Activated T-cell treated with anti-CD3 and anti-CD28 coated beads, Interleukin-2, amount 50 U/mL, for 4 hours (primary cell): ENCODE measurements at places on chromosomes 11 and 22.
A peak's percentile ranks its signal among the peaks of the same experiment; 100 is the strongest.

DNA sequence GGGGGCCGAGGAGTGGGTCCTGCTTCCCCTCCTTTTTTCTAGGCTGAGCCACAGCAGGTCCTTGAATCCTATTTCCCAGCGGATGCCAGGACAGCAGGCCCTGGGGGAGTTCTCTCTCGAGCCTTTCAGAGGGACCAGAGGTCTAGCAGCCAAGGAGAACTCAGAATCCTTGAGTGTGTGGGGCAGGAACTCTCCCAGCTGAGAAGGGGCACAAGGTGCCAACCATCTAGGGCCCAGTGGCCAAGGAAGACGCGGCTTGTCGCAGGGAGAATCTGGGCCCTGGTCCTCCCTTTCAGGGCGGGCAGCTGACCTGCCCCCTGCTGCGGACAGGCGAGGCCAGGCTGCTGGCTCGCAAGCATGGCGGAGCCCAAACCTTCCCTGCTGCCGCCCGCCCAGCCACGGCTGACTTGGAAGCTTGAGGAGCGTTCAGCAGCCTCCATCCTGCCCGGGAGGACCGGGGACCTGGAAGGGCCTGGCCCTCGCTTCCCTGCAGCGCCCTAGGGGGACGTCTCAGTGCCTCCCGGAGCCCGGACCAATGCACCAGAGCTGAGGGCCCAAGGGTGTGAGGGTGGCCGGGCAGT, 972 bp upstream of the TSSC4 start:
- DNase-seq, result no peak

DNA sequence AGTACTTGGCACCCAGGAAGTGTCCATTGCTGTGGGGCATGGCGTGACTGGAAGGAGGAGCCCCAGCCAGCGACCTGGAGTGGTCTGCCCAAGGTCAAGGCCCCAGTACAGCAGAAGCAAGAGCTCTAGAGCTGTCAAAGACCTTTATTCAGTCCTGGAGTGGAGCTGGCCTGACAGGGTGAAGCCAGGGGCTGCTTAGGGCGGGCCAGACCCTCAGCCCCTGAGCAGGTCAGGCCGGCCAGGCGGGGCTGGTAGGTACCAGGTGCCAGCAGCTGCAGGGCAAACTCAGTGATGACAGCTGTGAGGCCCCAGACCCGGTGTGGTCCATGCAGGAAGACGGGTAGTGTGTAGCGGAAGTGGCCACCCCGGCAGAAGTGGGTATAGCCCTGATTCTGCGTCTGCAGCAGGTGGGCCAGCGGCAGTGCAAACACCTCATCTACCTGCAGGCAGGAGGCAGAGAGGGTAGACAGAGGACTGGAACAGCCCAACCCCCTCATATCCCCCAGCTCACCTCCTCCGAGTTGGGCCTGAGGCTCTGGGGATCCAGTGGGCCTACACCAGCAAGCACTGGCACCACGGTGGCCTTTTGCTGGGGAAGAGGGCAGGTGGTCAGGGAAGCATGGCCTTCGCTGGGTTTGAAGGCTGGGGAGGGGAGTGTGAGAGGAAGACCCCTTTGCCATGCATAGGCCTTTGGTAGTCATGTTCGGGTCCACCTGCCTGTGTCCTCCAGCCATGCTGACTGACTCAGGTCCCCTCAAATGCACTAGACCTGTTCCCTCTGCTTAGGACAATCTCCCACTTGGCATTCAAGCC, 1.7 kb downstream of the NUDT8 start:
- DNase-seq, result no peak

DNA sequence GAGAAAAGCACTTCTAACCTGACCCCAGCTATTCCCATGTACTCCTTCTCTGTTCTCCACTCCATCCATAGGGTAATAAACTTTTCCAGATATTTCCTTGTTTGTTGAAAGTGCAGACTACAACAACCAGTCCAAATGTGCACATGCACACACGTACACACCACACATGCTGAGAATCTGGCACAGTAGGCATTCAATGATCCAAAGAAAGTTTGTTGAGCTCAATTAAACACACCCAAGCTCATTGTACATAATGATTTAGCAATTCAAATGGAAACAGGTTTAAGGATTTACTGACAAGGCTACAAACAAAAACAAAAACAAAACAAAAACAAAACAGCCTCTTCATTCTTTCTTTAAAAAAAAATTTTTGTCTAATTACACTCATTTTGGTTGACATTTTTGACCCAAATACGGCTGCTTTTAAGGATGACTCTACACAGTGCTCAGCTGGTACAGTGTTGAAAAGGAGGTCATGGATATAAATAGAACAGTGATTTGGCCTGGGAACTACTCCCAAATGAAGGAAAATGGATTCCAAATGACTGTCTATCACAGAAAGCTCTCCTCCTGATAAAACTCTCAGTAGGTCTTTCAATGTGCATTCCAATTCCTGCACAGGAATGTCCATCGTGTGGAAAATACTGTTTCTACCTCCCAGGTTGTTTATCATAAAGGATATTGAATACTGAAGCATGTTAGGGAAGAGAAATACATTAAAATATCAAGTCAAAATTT, 232.2 kb downstream of the GUCY1A2 start:
- no peak for DNase-seq

GRCh38 chr11:29306527-29306926, 710.3 kb downstream of the KCNA4 start:
- no peak for DNase-seq

DNA sequence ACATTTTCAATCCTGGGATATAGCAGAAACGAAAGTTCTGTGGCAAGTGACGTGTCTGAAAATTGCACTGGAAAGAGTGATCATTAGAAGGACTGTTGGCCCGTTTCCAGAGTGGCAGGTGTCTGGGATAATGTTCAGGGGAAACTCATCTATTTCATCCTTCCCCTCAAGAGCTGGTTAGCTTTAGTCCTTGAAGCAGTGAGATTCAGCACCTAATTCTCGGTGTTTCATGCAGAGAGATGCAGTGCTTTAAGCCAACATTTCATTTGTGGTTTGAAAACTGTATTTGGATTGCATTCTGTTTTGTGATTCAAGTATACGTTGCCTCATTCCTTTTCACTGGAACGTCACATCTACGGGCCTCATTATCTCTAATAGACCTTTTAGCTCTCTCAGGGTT, 205.0 kb upstream of the RAG2 start:
- DNase-seq, result no peak

DNA sequence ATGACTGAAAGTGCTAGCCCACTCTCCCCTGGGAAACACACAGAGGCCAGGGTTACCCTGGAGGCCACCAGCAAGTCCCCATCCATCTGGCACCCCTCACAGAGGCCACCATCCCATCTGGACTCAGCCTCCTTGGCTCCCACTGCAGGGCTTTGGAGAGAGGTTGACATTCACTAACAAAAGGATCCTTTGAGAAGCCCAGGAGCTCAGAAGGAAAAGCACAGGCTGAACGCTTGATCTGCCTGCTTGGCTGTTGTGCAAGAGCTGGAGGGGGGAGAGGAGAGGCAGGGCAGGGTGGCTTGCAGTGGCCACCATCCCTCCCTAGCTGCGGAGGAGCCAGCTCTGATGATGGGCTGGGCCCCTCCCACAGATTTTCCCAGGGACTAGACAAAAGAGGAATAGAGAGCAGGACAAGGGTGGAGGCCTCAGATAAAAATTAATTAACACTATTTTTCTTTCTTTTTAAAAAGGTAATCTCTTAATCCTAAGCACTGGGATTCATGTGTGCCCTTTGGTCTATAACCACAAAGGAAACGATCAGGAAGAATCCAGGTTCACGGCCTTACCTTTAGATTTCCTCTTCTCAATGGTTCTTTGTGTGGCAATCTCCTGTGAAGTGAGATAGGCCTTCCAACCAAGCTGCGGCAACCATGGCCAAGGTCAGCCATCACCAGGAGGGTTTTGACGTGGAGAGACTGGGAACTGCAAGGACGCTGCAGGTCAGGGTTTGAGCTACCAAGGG, 154.7 kb downstream of the BARX2 start:
- DNase-seq, result no peak

DNA sequence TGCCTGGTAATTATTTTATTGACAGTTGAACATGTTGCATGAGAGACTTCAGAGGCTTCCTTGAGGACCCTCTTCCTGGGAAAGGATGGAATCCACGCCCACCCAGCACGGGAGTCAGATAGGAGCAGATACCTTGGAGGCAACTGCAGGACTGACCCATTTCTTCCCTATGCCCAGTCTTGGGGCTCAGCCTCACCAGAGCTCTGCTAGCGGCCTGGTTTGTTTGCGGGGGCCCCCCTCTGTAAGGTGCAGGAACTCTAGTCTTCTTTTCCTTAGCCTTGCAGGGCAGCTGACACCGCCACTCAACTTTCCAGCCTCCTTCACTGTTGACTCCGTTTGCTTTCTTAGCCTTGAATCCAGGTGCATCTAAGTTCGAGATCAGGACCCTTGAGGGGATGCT, 1032.8 kb downstream of the BRD1 start:
- no peak for DNase-seq

GRCh38 chr11:73314117-73314961, 6.3 kb downstream of the ARHGEF17 start:
- no peak for DNase-seq

DNA sequence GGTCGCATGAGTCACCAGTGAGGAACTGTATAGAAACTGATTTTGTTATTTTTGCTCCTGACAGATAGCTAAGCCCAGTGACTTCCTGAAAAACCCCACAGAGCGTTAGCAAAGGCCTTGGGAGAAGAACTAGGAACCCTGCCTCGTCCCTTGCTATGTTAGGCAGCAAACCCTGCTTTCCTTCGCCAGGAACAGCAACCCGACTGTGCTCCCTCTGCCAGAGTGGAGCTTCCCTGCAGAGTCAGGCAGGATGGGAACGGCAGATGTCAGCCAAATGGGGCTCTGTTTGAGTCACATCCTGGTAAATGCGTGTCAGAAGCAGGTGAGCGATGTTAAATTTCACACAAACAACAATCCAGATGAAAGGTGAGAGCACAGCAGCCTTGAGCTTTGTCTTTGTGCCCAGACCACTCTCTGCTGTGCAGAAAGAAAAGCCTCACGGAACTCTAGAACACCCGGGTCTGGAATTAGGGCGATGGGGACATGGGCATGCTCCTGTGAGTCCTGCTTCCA, 186.6 kb downstream of the ADAMTS15 start:
- no peak for DNase-seq

- no peak for DNase-seq
Observed at GRCh38 chr11:44467931-44468330, 97.5 kb upstream of the CD82 start.

- no peak for DNase-seq
Observed at GRCh38 chr11:606245-606644, 9.5 kb downstream of the IRF7 start.

DNA sequence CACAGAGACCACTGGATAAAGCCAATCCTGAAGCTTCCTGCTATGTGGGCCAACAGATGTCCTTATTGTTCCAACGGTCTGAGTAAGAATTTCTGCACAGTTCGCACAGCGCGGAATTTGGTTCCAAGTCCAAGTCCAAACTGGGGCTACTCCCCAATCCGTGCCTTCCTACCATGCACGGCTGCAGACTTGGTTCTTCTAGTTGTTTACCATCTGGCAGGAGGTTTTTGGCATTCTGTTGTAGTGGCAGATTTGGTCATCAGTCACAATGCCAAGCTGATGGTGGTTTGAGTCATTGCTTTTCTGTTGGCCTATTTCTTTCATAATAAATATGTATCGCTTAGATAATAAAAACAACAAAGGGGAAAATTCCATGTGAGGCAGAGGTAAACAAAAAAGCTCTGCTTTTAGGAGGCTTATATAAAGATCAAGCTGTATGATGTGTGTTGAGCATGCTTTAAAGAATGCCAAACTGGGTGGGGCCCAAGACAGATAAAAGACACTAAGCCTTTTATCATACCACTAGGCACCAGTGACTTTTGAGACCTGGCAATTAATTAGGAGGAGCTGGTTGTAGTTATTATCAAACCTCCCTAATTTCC, 52.5 kb upstream of the SYN3 start:
- no peak for DNase-seq

DNA sequence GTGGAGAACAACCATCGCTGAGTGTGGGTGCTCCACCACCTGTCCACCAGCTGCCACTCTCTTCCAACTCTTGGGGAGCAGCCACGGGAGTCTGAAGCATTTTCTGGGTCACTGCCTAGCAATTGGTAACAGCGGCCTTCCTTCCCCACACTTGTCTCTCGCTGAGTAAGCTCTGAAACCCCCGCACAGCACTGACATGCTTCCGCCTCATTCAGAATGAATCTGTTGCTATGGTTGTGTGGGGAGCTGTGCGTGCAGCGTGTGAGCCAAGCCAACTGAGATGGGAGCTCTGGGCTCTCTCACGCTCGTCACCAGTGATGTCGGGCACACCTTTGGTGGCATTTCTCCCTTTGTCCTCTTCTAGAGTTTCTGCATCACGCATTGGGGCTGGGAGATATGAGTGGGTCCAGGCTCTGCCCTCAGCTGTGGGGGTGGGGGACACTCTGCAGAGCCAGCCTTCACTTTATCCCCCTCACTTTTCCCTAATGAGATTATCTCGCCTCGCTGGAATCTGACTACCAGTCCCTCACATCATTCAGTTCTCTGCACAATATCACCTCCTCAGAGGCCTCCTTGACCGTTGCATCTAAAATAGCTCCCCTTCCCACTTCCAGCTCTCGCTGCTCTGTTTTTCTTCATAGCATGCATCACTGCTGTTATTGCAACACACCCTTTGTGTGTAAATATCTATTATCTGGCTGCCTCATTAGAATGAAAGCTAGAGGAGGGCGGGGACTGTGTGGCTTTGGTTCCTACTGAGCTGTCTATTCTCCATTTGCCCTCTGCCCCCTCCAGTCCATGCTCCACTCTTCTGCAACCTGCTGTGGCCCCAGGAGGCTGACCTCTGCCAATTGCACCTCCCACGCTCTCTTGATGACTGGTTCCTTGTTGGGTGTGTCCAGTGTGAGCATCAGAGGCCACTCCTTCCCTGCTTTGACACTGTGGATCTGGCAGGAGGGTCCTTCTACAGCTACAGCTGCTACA, 569.9 kb upstream of the CADM1 start:
- DNase-seq, result no peak

DNA sequence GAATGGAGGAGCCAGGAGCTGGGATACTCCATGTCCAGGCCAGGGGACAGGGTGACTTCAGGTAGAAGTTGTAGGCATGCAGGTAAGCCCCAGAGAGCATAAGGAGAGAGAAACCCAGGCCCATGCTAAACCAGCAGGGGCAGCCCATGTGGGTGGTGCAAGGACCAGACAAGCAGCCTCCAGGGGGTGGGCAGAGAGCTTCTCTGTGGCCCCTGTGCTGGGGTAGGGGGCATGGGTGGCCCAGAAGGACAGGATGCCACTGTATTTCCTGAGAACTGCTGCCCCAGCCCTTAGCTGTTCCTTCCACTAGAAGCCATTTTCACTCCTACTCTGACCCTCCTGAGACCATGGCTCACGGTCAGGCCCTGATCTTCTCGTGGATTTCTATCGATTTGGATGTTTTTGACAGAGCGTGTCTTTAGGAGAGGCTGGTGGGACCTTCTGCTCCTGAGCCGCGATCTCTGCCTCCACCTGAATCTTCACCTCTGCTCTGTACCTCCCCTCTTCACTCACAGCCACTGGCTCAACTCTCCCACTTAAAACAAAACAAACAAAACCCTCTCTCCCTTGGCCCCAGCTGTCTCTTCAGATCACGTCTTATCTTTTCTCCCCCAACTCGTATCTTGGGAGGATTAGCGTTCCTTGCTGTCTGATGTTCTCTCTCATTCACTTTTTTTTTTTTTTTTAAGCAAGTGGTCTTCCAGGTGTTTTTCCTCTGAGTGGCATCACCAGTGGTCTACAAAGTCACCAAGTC, 112.2 kb downstream of the NECTIN1 start:
- no peak for DNase-seq

GRCh38 chr22:40241200-40241763, 63.6 kb downstream of the TNRC6B start:
- peak; percentile 19 for DNase-seq
